Tibial artery (tissue), 4 donors: ENCODE measurements at places on chromosomes 2 and 18.

DNA sequence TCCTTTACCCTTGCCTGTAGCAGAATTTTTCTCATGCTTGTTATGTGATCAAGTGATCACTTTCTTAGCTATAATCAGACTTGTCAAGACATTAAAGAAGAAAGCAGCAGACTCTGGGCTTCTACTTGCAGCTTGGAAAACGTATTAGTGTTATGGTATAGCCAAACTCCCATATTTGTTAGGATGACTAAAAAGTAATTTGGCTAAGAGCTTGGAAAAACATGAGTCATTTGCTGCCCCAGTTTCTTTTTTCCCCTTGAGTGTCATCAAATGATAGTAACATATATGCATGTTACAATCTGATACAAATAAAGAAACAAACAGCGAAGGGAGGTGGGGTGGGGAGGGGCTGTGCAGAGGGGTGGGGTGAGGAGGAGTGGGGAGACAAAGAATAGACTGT, 155.5 kb downstream of the IKZF2 start:
- no peak for DNase-seq

- DNase-seq = no peak
These were observed 30.8 kb downstream of the C18orf54 start for GRCh38 chr18:54388203-54389142.

- no peak for DNase-seq
These were observed 461.3 kb upstream of the FANCL start for GRCh38 chr2:58702302-58702885.

GRCh38 chr2:84980263-84980983, 9.5 kb downstream of the KCMF1 start:
- no peak for DNase-seq

GRCh38 chr18:38307914-38308313, 742.3 kb upstream of the CELF4 start:
- DNase-seq = no peak

DNA sequence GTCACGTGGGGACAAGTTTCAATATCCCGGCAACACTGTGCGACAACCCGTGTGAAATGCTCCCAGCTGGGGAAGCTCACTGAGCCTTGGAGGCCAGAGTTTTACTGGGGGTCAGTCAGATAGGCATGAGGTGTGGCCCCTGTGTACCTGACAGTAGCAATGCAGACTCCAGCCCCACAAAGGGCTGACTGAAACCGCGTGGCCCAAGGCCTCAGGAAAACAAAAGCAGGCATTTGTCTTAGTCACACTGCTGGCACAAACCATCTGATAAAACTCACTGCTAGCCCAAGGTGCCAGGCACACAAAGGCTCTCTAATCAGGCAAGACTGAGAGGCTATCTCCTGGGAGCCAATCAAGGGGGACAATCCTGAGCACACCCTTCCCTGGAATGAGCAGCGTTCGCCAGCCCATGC, 786.6 kb upstream of the RAB6C start:
- no peak for DNase-seq

- no peak for DNase-seq
These were observed 329.3 kb downstream of the C1D start for GRCh38 chr2:67733517-67733916.

DNA sequence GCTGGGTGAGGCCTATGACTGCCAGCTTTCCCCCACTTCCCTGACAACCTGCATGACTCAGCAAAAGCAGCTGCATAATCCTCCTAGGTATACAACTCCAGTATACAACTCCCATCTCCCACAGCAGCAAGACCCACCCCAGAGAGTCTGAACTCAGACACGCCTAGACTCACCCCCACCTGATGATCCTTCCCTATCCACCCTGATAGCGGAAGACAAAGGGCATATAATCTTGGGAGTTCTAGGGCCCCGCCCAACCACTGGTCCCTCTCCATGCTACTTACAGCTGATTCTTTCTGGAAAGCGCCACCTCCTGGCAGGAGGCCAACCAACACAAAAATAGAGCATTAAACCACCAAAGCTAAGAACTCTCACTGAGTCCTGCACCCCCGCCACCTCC, 296.5 kb downstream of the DCC start:
- DNase-seq = no peak

GRCh38 chr2:241959751-241960269, 90.3 kb downstream of the RTP5 start:
- no peak for DNase-seq

DNA sequence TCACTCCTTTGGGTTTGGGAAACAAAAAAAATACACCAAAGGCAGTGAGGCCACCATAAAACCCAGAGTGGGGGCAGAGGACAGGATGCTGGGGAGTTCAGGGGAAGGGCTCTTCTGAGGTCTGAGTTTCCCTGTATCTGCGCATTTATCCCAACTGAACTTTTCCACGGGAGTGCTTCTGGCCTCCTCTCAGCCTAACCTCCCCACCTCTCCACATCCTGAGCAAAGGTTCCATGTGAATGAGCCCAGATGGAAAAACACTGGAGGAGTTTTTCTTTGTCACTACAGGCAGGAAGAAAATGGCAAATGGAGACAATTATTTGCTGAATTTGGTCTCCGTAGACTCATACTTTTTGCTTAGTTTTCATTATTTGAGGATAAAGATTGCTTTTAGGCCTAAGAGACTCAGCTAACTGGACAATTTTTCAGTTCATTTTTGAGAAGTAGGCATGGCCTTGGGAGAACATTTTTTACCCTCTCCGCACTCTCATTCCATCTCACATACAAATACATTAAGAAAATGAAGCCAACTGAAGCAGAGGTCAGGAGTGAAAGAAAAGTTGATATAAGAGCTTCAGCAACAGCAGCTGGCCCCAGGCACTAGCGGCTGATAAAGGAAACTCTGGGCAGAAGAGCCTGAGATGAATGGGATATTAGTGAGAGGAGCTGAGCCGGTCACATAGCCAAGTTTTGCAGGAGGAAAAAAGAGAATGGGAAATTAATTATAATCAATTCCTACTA, 82.6 kb upstream of the CYP1B1 start:
- no peak for DNase-seq

DNA sequence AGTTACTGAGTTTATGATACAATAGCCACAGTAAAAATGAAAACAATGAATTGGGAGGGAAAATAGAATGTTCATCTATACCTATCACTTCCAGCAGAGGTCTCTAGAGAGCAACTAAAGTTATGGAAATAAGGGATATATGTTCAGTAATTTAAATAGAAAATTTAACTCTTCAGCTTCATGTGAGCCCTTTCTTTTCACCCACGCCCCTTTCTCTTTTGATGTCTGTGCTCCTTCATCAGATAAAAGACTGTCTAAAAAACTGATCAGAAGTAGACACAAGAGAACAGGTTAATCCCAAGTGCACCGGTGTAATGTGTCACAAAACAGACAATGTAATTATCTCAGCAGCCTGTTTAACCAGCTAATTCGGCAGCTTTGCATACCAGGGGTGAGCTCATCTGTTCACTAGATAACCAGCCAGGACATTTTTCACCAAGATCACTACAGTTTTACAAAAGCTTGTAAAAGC, 238.5 kb upstream of the ERBB4 start:
- no peak for DNase-seq

DNA sequence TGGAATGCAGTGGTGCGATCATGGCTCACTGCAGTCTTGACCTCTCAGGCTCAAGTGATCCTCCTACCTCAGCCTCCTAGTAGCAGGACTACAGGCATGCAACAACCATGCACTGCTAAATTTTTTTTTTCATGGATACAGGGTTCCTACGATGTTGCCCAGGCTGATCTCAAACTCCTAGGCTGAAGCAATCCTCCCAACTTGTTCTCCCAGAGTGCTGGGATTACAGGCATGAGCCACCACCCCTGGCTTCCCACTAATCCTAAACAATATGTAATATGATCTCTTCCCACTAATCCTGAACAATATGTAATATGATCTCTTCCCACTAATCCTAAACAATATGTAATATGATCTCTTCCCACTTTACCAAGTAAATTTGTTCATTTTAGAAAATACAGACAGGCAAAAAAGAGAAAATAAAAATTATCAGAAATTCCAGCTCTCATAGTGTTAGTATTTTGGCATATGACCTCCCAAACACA, 33.7 kb upstream of the C18orf32 start:
- no peak for DNase-seq

- no peak for DNase-seq
These were observed 23.9 kb downstream of the ABCG5 start for GRCh38 chr2:43814711-43815110.

- no peak for DNase-seq
These were observed 44.5 kb downstream of the PSMD14 start for GRCh38 chr2:161352719-161353118.

GRCh38 chr2:31962757-31963361, 47.9 kb downstream of the MEMO1 start:
- no peak for DNase-seq

DNA sequence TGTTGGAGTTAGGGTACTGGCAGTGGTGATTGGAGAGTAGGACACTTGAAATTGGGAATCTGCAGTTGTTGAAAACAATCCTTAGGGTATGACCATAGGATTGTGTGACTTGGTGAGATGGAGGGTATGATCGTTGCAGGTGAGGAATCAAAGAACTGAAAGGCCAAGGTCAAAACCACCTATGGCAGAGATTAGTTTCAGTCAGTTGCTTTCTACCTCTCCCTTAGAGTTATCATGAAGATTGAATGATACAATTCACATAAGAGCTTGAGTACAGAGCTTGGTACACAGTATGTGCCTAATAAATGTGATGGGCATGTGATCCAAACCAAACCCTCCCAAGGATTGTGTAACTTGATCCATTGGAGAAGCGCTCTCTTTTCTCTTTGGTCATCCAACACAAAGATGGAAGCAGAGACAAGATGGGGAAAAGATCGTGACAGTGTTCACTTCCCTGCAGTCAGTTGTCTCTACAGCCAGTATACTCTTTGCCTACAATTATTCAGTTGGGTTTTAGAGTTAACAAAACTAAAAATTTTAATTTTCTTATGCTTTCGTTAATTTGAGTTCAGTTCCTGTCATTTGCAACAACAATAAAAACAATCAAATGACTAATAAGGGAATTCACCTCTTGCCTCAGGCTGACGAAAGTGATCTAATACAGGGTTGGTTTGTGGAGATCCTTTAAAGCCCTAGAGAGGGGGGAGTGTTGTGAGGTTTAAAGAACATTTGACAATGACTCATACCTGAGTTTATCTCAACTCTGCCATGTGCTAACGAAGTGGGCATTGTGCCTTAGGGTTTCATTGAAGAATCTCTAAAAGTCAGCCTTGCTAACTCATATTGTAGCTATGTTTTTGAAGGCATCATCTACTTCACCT, 14.8 kb upstream of the SMAD2 start:
- no peak for DNase-seq

GRCh38 chr2:232653441-232653840, 20.0 kb downstream of the EFHD1 start:
- no peak for DNase-seq

- DNase-seq = no peak
These were observed 305.2 kb downstream of the CDH2 start for GRCh38 chr18:27871726-27872125.

DNA sequence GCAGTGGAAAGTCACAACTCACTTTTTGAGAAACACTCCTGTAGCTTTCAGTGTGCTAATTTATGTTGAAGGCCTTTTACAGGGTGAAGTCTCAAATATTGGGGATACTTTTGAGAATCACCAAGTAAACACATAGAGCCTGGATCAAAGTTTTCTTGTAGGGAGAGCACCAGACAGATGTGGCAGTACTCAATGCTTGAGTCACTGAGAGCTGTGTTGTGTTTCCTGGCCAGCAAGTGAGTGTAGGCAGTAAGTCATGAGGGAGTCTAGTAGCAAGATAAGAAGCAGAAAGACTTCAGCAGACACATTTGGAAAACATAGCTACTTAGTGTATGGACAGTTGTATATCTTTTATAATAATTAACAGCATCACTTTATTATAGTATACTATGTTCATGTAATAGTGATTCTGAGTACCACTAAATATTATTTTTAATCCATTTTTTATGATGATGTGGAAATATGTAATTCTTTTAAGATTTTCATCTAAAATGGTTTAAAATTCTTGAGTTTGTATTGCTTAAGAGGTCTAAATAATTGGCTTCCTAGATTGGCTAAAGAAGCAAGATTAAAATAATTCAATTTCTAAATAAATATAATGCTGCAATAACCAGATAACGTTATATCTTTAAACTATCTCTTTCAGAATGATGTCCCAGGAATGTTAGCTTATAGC, 12.8 kb downstream of the PSMD1 start:
- no peak for DNase-seq

DNA sequence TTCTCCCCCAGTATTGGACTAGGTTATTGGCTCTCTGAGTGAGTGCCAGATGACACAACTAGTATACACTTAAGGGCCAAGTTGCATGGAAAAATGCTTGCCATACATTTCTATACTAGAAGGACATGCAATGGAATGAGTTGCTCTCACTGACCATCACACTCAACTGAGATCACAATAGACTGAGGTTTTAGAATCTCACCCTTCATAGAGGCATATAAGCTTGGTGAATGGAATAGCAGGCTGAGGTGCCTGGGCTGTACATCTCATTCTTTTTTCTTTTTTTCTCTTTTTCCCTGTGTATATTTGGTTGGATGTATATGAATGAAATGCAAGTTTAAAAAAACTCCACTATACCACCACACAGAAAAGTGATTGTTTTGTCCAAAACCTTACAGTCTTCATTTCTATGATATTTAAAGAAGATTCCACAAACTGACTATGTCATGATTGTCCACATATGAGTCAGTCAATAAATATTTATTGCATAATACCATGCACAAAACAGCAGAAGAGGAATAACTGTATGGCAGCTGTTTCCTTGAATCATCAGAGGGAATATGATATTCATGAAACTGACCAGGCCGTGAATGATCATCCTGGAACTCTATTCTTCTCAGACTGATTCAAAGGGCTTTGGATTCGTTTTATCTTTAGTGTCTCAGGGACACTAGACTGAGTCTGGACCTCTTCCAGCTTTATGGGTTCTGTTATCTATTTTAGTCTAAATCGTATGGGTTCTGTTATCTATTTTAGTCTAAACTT, 122.6 kb upstream of the STK17B start:
- DNase-seq = no peak

DNA sequence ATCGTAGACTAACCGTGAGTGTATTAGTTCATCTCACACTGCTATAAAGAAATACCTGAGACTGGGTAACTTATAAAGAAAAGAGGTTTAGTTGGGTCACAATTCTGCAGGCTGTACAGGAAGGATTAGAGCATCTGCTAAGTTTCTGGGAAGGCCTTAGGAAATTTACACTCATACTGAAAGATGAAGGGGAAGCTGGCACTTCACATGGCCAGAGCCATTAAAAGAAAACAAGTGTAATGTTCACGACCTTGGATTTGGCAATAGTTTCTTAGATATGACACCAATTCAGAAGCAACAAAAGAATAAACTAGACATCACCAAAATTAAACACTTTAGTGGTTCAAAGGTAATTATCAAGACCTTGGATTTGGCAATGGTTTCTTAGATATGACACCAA, 23.8 kb downstream of the ABCB11 start:
- no peak for DNase-seq

DNA sequence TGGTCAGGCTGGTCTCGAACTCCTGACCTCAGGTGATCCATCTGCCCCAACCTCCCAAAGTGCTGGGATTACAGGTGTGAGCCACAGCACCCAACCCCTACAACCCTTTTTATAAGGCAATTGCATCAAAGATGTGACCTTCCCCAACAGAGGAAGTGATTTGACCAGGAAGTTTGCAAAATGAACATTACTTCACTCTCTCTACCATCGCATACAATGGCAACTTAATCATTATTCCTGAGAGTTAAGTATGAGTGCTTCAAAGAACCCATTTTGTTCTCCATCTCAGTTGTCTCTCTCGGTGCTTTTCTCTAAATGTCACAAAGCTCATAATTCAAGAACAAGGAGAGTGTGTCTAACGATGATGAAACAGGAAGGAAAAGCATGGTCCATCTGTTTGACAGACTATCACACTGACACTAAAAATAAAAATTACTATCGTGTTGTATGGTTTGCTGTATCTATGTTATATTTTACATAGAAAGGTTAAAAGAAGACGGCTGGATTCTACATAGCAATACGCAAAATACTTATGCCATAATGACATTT, 18.1 kb upstream of the CREG2 start:
- DNase-seq = no peak
